Stimulated activated CD8-positive, alpha-beta memory T cell treated with anti-CD3 and anti-CD28 coated beads, Interleukin-4, amount 100 ng/mL, for 4 hours (primary cell): ENCODE measurements at places on chromosomes 2 and 18.

GRCh38 chr2:124316881-124317605, 292.0 kb downstream of the CNTNAP5 start:
- DNase-seq, result no peak

DNA sequence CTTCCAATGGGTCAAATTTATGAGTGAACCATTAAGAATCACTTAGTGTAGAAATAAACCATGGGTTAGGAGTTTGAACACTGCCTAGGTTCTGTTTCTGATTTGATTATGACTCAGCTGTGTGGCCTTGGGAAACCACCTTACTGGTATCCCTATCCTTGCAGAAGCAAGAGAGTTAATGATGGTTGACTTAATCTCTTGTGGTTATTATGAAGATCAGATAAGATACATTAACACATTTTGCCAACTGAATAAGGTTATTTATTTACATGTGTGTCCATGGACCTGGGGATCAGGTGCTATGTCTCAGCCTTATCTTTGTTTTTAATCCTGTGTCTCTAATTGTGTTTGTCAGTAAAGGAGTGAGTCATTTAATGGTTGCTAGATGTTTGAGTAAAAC, 5.4 kb upstream of the KCNJ13 start:
- no peak for DNase-seq

- no peak for DNase-seq
Measured at GRCh38 chr2:15170070-15170775, 390.9 kb downstream of the NBAS start.

GRCh38 chr18:48663096-48663930, 124.5 kb downstream of the CTIF start:
- DNase-seq, result no peak

DNA sequence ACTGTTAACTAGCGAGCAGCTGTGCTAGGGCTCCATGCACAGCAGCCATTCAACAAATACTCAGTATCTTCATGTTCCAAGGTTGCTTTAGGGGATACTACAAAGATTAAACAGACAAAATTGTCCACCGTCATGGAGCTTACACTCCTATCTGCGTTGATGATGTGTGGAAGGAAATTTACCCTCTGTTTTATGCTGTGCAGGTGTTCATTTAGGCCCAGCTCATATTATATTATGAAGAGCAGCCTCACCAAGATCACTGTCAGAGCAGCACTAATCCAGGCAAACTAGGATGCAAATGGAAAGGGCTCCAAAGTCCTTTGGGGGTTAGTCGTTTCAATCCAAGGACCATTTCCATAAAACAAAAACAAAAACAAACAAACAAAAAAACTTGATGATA, 13.4 kb upstream of the WIPF1 start:
- DNase-seq, result no peak

DNA sequence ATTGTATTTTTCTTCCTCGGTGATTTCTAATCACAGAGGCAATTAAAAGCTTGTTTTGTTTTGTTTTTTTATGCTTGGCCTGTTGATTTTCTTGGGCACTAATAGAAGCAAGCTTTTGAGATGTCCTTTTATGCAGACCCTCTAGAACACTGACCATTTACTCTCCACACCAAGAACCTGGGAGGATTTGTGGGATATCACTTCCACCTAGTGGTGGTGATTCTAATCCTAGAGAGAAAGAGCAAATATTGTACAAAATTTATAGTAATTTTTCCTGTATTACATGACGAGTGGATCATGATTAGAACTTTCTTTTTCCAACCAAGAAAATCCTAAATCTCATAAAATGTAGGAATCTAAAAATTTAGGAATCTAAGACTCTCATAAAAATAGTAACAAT, 23.4 kb downstream of the NEMP2 start:
- no peak for DNase-seq

DNA sequence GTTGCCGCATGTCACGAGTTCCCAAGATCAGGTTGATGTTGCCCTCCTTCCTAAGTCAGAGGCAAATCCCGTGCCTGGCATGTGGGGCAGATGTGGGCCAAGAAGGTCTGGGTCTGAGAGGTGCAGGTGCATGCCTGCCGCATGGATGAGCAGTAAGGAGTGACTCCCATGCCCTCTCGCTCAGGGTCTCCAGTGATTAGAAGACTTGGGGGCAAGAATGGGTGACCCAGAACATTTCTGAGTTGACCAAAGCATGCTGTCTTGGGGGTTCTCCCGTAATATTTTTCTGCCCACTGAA, 120.6 kb upstream of the HDAC4 start:
- no peak for DNase-seq

GRCh38 chr2:207321514-207321913, 155.8 kb upstream of the KLF7 start:
- no peak for DNase-seq

DNA sequence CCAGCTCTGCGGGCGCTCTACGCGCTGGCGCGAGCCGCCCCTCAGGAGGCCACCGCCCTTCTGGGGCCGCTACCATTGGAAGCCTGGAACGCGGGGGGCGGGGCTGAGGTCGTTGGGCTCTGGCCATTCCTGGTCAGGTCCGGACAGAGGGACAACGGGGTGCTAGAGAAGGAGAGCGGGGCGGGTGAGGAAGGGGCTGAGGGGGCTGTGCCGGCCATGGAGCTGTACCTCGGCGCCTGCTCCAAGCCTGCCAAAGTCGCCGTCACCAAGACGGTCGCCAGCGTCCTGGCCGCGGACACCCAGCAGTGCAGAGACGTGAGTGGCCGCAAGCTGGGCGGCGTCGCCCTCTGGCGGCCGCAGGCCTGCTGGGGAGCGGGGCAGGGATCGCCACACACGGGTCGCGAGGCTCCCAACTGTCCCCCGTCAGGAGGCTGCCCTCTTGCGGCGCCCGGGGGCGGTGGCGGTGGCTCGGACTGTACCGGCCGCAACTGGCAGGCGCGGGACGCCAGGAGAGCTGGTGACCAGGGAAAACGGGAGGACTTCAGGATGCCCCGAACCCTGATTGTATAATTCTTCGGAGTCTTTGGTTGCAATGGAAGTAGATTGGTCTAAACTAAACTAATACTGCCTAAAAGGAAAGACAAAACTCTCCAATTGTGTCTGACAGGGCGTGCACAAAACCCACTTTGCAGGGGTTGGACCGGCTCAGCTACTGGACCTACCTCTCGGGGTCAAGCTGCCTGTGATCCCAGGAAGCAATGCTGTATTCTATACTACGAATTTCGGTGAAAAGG, at the start of gene FSIP2:
FSIP2 (plus strand) TSS at position 126 of the 794 bp plus-strand sequence; CDS start at position 217, 91 bp downstream.
- no peak for DNase-seq

DNA sequence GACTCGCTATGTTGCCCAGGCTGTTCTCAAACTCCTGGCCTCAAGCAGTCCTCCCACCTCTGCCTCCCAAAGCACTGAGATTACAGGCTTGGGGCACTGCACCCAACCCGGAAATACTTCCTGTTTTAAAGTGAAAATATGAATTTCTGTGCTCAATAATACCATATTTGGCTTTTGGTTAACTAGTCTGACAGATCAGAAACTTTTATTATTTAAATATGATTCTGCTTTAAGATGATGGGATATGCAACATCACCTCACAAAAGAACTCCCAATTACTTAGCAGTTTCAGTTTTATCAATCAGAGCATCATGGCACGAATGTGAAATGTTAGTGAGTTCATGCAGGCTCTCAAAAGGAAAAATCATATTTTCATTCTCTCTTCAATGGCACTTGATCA, 120.6 kb downstream of the PTRHD1 start:
- DNase-seq, result no peak
